ENCODE measurements at places on chromosomes 4 and X. TPM values are rescaled to one million over a fixed set of nuclear protein-coding genes. Genes with fewer than 3 reads are reported as not detected.

DNA sequence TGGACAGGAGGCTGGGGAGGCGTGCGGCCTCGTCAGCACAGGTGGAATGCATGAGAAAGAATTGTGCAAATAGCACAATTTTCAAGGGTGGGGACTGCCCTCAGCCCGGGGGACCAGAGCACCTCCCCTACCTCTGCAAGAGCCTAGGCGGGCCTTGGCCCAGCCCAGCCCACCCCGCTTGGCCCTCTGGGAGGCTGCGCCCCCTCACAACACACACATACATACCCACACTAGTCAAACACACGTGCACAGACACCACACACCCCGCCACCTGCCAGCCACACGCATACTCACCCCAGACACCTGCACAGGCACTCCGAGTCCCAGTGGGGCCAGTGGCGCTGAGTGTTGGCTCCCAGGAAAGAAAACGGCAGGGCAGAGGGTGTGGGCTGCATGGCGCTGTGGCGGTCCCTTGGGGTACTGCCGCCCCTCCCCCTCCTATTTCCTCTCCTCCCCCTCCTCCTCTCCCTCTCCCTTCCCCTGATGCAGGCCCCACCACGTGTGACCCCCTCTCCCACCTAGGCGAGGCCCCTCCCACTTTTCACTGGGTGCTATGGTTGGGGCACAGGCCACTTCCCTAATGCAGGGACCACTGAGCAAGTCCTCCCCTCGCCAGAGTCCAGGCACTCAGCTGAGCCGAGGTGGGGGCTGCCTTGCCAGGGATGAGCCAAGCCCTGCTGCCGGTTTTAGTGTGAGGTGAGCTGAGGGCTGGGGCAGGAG lies 84.5 kb downstream of the FAM53A start:
- DNase-seq = no peak

- no peak for DNase-seq
Measured at GRCh38 chr4:116870686-116871085, 214.7 kb downstream of the TRAM1L1 start.

DNA sequence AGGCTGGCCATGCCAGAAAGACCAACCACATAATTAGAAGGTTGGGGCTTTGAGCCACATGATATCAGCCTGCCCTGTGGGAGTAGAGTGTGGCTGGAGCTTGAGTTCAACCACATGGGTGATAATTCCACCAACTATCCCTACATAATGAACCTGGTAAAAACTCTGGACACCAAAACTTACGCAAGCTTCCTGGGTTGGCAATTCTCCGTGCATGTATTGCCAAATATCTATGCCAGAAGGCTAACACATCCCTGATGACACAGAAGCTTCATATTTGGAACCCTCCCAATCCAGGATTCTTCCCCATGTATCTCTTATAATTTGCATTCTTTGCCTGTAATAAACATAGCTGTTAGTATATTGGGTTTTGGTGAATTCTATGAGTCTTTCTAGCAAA lies 68.2 kb downstream of the FUNDC1 start:
- DNase-seq = peak; percentile 7

DNA sequence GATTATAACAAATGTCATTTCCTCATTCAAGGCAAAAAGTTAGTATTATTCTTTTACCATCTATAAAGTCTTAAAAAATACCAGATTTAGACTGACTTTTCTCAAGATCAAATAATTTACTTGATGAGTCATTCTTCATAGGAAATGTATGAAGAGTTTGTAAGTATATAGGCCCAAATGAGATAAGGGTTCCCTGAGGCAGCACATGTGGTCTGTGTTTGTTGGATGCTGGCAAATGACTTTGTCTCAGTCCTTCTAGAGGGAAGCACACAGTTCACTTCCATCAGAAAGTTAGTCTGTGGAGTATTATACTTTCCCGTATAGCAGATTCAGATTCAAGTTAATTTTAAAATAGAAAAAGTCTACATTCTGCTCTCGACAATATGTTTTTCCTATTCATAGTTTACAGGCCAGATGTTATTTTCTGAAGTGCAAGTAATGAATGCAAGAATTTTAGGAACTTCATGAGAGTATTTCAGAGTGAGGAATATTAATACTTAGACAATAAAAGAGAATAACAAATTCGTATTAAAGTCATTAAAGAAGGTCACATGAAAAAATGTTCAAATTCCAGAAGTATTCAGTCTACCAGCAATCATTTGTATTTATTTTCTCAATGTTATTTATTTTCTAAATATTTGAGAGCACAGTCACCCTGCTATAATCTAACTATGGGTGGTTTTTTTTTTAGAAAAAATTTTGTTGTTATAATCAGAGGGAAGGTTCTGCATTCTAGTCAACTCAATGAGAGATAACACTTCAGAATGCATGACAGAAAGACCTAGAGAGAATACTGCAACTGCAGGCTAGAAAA lies 601.8 kb upstream of the ZFP42 start:
- DNase-seq = no peak

Gene ALB
- not detected for total RNA-seq

Gene SSX2
- total RNA-seq = not detected

DNA sequence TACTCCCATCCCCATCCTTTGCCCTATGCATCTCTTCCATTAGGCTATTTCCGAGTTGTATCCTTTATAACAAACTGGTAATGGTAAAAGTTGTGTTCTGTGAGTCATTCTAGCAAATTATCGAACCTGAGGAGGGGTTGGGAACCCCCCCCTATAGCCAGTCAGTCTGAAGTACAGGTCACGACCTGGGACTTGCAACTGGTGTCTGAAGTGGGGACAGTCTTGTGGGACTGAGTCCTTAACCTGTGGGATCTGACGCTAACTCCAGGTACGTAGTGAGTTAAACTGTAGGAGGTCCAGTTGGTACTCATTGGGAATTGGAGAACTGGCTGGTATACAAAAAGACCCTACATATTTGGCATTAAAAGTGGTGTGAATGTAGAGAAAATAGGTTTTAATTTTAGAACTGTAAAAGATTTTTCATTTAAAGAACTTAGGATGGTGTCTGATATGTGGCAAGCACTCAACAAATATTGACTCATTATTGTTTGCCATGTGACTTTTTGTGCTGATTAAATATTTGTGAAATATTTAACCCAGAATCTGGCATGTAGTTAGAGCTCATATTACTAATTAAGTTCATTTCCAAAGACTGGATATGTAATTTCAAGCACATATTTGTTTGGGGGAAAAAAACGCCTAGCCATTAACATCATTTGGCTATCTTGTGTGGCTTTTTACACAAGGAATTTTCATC lies 50.7 kb downstream of the CHST7 start:
- no peak for DNase-seq

GRCh38 chr4:149955780-149956390 lies 122.4 kb upstream of the DCLK2 start:
- no peak for DNase-seq

- no peak for DNase-seq
Measured at GRCh38 chr4:56892691-56893090, 15.0 kb upstream of the REST start.

Gene MAOA
- total RNA-seq = 2.5 TPM

DNA sequence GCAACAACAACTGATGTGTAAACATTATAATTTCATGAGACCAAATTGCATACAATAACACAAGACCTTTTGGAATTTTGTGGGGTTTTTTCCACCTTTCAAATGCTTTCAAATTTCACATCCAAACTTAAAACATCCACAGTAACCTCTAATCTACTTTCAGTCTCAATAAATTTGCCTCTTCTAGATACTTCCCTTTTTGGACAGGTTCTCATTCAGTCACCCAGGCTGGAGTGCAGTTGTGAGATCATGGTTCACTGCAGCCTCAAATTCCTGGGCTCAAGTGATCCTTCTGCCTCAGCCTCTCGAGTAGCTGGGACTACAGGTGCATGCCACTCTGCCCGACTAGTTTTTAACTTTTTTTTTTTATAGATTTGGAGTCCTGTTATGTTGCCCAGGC lies 556.6 kb downstream of the NLGN4X start:
- no peak for DNase-seq

Gene OPRPN
- total RNA-seq = not detected

Gene PPP1R2C
- not detected for total RNA-seq

- no peak for DNase-seq
Measured at GRCh38 chr4:110085131-110085530, 113.3 kb downstream of the ELOVL6 start.

- DNase-seq = peak; percentile 81
Measured at GRCh38 chr4:76087007-76087769, 12.7 kb downstream of the ART3 start.

- no peak for DNase-seq
Measured at GRCh38 chr4:171929477-171929876, 116.3 kb downstream of the GALNTL6 start.

DNA sequence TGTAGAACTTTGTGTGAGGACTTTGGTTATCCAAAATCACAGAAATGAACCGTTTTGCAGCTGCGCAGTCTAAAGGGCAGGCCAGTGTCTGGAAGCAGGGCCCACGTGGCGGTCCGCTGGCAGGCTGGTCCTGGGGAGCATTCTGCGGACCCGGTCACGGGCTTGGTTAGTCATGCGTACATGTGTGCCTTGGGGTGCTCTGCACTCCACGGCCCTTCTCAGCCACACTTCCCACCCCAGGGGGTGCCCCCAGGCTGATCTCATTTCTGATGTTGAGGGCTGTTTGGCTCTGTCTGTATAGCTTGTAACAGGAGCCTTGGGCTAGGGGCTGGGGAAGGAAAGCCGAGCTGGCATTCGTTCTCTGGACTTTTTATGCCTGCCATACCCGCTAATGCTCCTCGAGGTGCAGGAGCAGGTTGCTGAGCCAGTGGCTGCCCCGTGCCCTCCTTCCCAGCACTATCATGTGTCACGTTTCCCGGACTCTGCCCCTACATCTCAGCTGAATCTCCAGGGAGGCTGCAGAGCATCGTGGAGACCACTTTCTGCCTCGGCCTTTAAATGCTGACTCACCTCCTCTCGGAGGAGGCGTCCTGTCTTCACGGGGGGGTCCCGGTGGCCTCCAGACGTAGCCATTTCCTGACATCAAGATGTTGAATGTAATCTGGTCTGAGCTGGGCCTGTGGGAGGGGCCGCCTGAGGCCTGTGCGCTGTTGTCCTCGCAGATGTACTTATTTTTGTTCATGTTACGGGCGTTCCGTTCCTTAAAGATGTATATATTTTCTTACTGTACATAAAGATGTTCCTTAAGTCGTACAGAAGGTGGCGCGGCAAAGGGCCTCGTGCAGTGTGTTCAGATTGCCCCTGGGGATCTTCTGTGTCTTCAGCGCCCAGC lies 11.4 kb upstream of the TADA2B start:
- no peak for DNase-seq

- no peak for DNase-seq
Measured at GRCh38 chr4:84531689-84532088, 32.6 kb upstream of the NKX6-1 start.

DNA sequence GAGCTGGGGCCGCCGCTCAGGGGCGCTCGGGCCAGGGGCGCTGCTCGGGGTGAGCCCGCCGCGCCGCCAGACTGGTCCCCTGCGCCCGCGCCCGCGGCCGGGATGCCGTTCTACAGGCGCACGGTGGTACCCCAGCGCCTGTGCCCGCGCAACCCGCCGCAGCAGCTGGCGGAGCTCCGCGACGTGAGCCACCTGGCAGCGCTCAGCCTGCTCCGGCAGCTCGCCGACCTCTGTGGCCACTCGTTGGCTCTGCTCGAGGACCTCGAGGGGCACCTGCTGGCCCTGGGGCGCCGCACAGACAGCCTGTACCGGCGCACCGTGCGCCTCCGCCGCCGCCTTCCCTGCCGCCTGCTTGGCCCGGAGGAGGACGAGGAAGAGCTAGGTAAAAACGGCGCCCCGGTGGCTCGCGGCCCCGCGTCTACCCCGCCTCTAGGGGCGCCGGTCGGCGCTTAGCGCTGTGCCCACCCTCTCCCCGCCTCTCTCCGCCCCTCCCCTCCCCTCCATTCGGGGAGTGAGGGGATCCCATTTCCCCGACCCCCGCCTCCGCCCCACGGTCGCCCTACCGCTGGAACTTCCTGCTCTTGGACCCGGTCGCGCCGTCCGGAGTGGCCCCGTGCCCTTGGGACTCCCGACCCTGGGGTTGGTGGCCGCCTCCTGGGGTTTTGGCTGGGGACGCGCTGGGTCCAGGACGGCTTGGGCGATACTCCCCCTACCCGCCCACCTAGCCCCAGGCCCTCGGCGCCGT lies 513 bp downstream of the NHSL2 start:
- DNase-seq = no peak

GRCh38 chr4:6752486-6752829 lies 30.1 kb upstream of the KIAA0232 start:
- no peak for DNase-seq

Measured in myocyte (in vitro differentiated cells).